ENCODE measurements at places on chromosomes 7 and 10.

DNA sequence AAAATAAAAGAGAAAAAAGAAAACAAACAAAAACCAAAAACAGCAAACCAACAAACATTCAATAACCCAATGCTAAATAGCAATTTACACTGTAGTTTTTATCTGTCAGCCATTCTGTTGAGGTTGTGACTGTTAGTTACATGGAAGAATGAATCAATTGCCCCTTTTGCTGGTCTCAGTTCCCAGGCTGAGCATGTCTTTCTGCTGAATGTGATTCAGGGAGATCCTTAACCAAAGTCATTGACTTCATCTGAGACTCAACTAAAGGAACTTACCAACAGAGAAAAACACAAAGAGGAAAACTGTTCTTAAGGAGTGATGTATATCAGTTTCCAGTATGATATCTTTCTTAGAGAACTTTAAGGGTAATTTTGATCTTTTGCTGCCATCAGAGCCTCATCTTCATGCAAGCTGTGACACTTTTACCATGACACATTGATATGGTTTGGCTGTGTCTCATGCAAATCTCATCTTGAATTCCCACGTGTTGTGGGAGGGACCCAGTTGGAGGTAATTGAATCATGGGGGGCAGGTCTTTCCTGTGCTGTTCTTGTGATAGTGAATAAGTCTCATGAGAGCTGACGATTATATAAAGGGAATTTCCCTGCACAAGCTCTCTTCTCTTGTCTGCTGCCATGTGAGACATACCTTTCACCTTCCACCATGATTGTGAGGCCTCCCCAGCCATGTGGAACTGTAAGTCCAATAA lies 469.8 kb downstream of the KIF20B start:
- DNase-seq, result no peak

DNA sequence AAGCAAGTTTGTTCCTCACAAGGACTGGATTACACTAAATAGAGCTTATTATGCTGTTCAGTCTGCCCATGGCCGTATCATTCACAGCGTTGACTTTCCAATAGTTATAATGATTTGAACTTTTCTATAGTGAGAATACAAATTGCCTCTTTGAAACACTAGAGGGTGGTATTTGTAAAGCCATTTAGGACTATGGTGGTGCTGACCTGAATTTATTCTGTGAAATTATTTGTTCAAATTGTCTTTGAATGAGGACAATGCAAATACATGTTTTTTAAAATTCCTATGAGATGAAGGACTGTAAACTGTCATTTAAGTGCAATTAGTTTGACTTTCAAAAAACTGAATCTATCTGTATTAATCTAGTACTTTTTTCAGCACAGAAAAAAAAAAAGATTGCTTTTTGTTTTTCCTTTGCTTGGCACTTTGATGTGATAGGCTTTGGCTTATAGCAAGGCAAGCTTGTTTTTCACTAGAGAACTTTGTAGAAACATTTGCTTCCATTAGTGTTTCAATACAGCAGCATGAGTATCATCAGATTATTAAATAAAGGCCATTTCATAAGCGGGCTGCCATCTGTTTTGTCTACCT lies 122.7 kb upstream of the TMEM229A start:
- no peak for DNase-seq

DNA sequence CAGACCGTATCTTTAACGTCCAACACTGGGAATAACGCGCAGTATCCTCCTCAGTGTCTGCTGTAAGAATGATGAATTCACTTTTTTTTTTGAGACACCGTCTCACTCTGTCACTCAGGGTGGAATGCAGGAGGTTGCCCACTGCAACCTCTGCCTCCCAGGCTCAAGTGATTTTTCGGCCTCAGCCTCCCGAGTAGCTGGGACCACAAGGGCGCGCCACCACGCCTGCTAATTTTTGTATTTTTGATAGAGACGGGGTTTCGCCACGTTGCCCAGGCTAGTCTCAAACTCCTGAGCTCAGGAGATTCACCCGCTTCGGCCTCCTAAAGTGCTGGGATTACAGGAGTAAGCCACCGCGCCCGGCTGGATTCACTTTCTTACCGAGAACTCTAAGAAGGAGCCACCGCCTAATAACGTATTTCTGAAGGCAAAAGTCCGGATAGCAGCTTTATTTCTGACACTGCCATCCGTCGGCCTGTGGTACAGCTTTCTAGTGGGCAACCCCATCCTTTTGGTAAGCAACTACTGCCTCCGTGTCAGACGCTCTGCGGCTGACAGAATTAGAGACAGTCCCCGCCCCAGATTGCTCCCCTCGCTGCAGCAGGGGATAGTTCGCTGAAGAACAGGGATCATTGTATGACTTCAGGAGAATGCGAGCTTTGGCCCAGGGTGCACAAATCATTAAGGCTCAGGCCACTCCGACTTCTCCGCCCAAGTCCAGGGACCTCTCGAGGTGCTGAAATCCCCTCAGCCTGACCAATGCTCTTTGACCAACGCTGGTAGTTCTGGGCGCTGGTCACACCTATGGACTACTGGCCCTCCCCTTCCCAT lies 662 bp downstream of the POLR3A start:
- DNase-seq, result no peak

GRCh38 chr7:139771001-139771956 lies 6.5 kb downstream of the HIPK2 start:
- no peak for DNase-seq

GRCh38 chr7:138784692-138785091 lies 13.1 kb upstream of the TMEM213 start:
- no peak for DNase-seq

- peak; percentile 20 for DNase-seq
These were observed 201.4 kb downstream of the PTEN start for GRCh38 chr10:88064608-88065382.

- no peak for DNase-seq
These were observed 212.6 kb downstream of the PTPRN2 start for GRCh38 chr7:158375034-158375433.
